ENCODE measurements at places on chromosomes 3 and 15. TPM values are rescaled to one million over a fixed set of nuclear protein-coding genes. Genes with fewer than 3 reads are reported as not detected.

DNA sequence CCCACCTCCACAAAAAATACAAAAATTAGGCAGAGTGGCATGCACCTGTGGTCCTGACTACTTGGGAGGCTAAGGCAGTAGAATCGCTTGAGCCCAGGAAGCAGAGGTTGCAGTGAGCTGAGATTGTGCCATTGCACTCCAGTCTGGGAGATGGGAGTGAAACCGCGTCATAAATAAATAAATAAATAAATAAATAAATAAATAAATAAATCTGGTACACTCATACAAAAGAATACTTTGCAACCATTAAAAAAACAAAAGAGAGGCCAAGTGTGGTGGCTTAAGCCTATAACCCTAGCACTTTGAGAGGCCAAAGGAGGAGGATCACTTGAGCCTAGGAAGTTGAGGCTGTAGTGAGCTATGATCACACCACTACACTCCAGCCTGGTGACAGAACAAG lies 28.0 kb downstream of the MESP1 start:
- H3K27me3 ChIP-seq = no peaks in the 10 kb centered on the region
- no peak for DNase-seq
- H3K36me3 ChIP-seq = no peaks in the 10 kb centered on the region
- H3K27ac ChIP-seq = no peak overlapping the region

DNA sequence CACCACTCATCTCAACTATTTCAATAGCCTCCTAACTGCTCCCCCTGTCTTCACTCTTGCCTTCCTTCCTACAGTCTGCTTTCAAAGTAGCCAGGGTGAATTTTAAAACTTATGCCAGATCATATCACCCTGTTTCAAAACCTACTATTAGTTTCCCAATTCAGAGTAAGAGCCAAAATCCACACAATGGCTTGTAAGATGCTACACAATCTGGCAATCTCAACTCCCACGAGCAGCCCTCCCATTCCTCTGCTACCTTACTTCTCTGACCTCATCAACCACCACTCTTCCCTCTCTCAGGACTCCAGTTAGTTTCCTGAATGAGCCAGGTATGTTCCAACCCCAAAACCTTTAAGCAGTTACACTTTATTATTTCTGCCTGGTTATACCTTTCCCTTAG lies 62.5 kb downstream of the VPS13C start:
- H3K4me3 ChIP-seq = no peak overlapping the region
- H3K27me3 ChIP-seq = no peaks in the 10 kb centered on the region
- no peaks in the 10 kb centered on the region for H3K4me1 ChIP-seq
- no peak for DNase-seq

DNA sequence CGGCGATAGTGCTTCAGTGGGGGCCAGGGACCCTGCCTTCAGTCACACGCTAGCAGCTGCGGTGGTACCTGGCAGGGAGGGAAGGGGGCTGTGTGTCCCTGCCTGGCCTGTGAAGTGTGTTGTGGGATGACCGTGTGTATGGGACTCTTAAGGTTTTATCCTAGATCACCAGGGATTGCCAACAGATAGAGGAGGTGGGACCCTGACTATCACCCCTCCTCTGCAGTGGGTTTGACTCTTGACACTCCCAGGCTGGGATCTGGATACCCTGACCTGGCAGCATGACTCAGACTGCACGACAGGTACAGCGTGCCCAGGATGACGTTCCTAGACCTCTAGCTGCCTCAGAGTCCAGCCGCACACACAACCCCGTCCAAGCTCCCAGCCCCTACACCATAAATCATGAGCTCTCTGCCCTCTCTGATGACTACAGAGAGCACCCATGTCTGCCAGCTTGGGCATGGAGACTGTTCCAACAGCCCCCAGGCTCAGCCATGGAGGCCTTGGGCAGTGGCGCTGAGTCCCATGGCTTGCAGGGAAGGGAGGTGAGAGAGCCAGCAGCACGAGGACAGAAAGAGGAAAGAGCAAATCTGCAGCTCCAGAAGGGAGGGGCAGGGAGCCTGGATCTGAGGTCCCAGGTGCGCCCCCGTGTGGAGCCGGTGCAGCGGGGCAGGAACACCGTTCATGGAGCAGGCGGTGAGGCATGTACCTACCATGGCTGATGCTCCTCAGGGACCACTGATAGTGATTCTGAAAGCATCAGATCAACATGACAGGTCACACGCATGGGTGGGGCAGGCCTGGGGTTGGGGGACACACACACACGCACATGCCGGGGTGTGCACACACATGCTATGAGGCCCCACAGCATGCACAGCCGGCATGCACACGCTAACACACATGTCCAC lies 71.0 kb downstream of the ADAMTS7 start:
- DNase-seq = no peak
- no peaks in the 10 kb centered on the region for H3K36me3 ChIP-seq
- no peaks in the 10 kb centered on the region for H3K4me1 ChIP-seq
- no peak overlapping the region for H3K4me3 ChIP-seq

GRCh38 chr3:144403040-144403457 lies 431.4 kb downstream of the DIPK2A start:
- H3K27ac ChIP-seq = no peak overlapping the region
- no peak for DNase-seq
- no peaks in the 10 kb centered on the region for H3K36me3 ChIP-seq
- H3K4me1 ChIP-seq = no peaks in the 10 kb centered on the region
- H3K27me3 ChIP-seq = no peaks in the 10 kb centered on the region
- no peak overlapping the region for H3K4me3 ChIP-seq

DNA sequence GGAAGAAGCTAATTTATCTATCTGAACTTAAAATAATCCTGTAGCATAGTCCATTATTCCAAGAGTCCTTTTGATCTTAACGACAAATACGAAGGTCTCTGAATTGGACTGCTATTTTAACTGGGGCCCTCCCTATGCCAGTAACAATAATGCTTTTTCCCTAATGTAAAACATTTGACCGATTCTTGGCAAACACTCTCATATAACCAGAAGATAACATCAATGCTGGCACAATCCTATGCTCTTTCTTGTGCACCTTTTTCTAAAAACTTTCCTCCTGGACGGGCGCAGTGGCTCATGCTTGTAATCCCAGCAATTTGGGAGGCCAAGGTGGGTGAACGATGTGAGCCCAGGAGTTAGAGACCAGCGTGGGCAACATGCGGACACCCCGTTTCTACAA lies 3.9 kb downstream of the LRRFIP2 start:
- no peak overlapping the region for H3K4me3 ChIP-seq
- DNase-seq = no peak
- no peaks in the 10 kb centered on the region for H3K4me1 ChIP-seq
- no peaks in the 10 kb centered on the region for H3K36me3 ChIP-seq
- no peaks in the 10 kb centered on the region for H3K27me3 ChIP-seq

DNA sequence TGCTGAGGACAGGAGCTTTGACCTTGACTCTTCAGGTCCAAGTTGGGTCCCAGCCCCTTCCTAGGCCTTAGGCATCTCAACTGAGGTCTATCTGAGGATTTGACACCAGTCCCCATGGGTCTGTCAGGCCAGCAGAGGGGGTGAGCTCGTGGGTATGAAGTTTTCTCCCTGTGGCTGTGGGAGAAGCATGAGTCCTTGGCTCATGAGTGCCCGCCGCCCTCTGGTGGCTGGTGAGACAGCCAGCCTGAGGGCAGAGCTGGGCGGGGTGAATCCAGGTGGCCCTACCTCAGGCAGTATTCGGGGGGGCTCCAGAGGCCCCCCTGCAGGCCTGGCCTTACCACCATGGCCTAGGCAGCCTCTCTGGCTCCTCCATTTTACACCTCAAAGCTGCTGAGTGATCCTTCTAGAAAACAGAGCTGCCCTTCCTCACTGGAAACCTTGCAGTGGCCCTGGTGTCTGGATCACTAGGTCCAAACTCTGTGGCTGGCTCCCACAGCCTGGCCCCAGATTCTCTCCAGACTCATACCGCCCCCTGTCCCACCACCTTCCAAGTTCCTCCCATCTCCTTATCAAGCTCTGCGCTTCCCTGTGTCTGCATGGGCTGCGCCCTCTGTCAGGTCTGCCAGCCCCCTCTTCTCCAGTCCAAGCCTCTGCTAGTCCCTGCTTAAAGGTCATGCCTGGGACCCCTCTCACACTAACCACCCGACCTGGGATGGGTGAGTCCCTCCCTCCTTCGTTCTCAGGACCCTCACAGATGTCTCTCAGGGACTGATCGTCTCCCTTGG lies 16.1 kb downstream of the SH2D7 start:
- no peaks in the 10 kb centered on the region for H3K27me3 ChIP-seq
- peak; percentile 75 for DNase-seq
- no peak overlapping the region for H3K4me3 ChIP-seq
- H3K4me1 ChIP-seq = no peaks in the 10 kb centered on the region
- H3K36me3 ChIP-seq = no peaks in the 10 kb centered on the region

- H3K27me3 ChIP-seq = no peaks in the 10 kb centered on the region
- DNase-seq = no peak
- no peaks in the 10 kb centered on the region for H3K4me1 ChIP-seq
Measured at GRCh38 chr3:160331127-160331937, 67.7 kb downstream of the IFT80 start.

DNA sequence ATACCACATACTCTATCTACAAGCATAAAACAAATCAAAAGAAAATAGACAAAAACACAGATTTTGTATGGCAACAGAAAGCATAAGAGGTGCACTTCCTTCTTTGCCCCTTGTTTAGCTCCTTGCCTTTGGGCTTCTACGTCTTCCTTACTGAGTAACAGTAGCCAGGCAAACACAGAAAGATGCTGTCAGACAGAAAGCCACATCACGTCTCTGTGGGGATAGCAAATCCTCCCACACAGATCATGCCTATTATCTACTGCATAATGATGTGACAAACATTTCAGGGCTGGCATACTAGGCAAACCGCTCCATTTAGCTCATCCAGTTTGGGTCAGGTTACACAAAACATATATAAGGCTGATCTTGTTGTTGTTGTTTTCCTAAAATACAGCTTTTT lies 92.7 kb downstream of the BOC start:
- H3K27ac ChIP-seq = no peak overlapping the region
- no peaks in the 10 kb centered on the region for H3K4me1 ChIP-seq
- DNase-seq = no peak
- H3K36me3 ChIP-seq = peaks cover 14% of the 10 kb centered on the region
- no peak overlapping the region for H3K4me3 ChIP-seq

DNA sequence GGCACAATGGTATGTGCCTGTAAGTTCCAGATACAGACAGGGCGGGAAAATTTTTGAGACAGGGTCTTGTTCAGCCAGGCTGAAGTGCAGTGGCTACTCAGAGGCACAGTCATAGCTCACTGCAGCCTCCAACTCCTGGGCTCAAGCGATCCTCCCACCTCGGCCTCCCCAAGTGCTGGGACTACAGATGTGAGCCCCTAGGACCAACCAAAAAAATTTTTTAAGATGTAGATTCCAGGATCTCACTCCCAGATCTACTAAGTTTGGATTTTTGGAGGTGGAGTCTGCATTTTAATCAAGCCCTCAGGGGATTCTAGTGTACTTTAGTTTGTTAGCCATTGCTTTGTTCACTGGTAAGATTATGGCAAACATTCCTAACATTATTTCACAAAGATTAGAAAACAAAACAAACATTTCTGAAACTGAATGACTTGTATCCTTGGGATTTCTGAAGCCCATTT lies 2.7 kb downstream of the LIPH start:
- no peaks in the 10 kb centered on the region for H3K36me3 ChIP-seq
- H3K27ac ChIP-seq = peak overlapping the region; percentile 67
- H3K4me1 ChIP-seq = no peaks in the 10 kb centered on the region
- H3K27me3 ChIP-seq = no peaks in the 10 kb centered on the region
- DNase-seq = no peak

DNA sequence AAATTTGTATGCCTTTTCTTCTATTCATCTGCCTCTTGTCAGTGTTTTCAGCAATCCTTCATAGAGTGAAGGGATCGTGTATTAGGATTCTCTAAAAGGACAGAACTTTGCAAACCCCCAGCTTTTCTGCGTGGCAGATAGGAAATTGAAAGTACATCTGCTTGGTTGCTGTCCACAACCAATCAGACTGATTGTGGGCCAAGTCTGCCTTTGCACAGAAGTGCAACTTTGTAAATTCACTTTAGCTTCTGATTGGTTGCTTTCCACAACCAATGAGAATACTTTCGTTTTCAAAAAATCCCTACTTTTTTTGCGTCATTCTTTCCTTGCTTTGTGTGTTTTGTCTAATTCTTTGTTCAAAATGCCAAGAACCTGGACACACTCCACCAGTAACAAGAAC lies 847.4 kb downstream of the FHIT start:
- no peaks in the 10 kb centered on the region for H3K4me1 ChIP-seq
- H3K36me3 ChIP-seq = no peaks in the 10 kb centered on the region
- H3K27me3 ChIP-seq = no peaks in the 10 kb centered on the region
- DNase-seq = no peak
- no peak overlapping the region for H3K27ac ChIP-seq

DNA sequence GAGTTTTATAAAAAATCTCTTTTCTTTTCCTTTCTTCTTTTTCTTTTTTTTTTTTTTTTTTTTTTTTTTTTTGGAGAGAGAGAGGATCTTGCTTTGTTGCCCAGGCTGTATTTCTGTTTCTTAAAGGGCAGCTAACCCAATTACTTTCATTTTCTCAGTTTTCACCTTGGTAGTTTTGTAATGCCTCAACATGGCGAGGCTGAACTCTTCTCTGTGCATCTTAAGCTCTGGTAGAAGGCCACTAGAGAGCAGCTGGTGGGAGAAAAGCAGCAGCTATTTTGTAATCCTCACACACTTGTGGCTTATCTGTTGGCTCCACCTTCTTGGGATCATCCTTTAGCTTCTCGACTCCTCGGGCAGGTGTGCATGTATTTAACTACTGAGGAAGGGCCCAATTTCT lies 152.2 kb upstream of the MEIS2 start:
- no peaks in the 10 kb centered on the region for H3K27me3 ChIP-seq
- no peak overlapping the region for H3K27ac ChIP-seq
- no peak overlapping the region for H3K4me3 ChIP-seq
- no peaks in the 10 kb centered on the region for H3K4me1 ChIP-seq
- DNase-seq = no peak

DNA sequence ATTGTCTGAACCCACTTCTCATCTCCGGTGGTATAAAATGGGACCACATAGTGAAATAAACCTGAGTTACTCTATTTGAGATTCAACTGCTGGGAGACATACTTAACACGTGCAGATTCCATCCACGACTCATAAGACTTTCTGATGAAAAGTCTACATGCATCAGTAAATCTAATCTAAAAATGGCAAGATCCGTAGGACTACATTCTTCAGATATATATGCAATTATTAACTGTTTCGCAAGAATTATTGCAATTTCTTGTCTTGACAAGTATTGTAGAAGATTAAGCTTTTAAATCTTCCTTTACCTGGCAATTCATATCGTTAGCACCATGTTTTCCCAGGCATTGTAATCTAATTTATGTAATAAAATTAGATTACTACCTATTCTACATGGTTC lies 718.7 kb upstream of the CBLB start:
- no peak for DNase-seq
- no peaks in the 10 kb centered on the region for H3K4me1 ChIP-seq
- no peaks in the 10 kb centered on the region for H3K27me3 ChIP-seq
- H3K27ac ChIP-seq = no peak overlapping the region
- no peak overlapping the region for H3K4me3 ChIP-seq

GRCh38 chr3:128482666-128483656 lies 10.0 kb downstream of the GATA2 start:
- no peak overlapping the region for H3K4me3 ChIP-seq
- H3K27ac ChIP-seq = no peak overlapping the region
- DNase-seq = no peak
- H3K27me3 ChIP-seq = peaks cover 10% of the 10 kb centered on the region
- H3K4me1 ChIP-seq = peaks cover 4% of the 10 kb centered on the region

The MOBP gene
- not detected for total RNA-seq

The RETNLB gene
- not detected for total RNA-seq

The UQCC5 gene
- 1.8 TPM for total RNA-seq

The CYP19A1 gene
- 24.9 TPM for total RNA-seq

The TM4SF18 gene
- total RNA-seq = 43.8 TPM

The HMG20A gene
- total RNA-seq = 48.2 TPM

The SERPINI2 gene
- 1.6 TPM for total RNA-seq

The KCTD6 gene
- total RNA-seq = 15.4 TPM
